Naive thymus-derived CD4-positive, alpha-beta T cell (primary cell): ENCODE measurements at places on chromosomes 2 and 18. TPM values are rescaled to one million over a fixed set of nuclear protein-coding genes. Genes with fewer than 3 reads are reported as not detected.

Gene SYT4
- polyA plus RNA-seq: not detected

DNA sequence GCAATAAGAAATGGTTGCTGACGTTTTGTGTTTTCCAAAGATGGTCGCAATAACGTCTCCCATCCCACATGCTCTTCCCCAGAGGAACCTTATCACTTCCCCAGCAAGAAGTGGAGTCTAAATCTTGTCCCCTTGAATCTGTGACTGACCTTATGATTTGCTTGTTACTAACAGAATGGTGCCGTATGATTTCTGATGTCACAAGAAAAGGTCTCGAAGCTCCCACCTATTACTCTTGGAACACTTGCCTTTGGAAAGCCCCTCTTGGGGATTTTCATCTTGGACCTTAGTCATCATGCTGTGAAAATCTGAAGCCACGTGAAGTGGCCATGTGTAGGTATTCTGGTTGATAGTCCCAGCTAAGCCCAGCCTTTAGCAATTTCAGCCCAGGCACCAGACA lies 86.2 kb upstream of the GLS start:
- H3K27ac ChIP-seq: no peak overlapping the region
- no peaks in the 10 kb centered on the region for H3K36me3 ChIP-seq
- H3K4me3 ChIP-seq: no peak overlapping the region
- H3K27me3 ChIP-seq: no peaks in the 10 kb centered on the region

Gene TAF1B
- 7.2 TPM for polyA plus RNA-seq

Gene LIMS4
- polyA plus RNA-seq: 2.6 TPM

- no peaks in the 10 kb centered on the region for H3K4me1 ChIP-seq
- H3K4me3 ChIP-seq: no peak overlapping the region
- no peak for DNase-seq
- no peaks in the 10 kb centered on the region for H3K36me3 ChIP-seq
- no peak overlapping the region for H3K27ac ChIP-seq
Observed at GRCh38 chr18:62632788-62633455, 82.4 kb upstream of the PHLPP1 start.

Gene ITPRIPL1
- 0.85 TPM for polyA plus RNA-seq

Gene FBXO15
- polyA plus RNA-seq: 5.1 TPM

DNA sequence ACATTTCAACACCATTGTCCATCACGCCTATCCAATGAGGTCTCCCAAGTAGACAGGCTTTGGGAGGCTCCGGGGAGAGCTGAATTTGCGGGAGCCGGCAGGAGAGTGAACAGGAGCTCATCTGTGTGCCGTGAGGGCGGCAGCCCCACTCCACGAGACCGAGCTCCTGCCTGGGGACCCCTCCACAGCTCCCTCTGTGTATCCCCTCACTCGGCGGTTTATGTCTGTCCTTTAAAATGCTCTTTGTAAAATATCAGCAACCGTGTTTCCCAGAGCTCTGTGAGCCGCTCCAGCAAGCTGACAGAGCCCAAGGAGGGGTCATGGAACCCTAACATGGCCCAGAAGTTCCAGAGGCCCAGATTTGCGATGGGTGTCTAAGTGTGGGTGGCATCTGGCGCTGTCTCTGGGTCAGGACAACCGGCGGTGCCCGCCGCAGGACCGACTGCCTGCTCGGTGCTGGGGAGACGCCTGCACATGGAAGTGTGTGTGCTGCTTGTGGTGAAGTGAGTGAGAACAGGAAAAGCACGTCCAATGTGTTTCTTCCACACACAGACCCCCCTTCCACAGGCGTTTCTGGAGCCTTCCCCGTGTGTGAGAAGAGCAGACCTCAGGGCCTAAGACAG lies 34.8 kb downstream of the SLC66A2 start:
- no peaks in the 10 kb centered on the region for H3K36me3 ChIP-seq
- H3K4me3 ChIP-seq: no peak overlapping the region
- no peak overlapping the region for H3K27ac ChIP-seq
- H3K27me3 ChIP-seq: no peaks in the 10 kb centered on the region

GRCh38 chr2:239157771-239158170 lies 243.0 kb downstream of the HDAC4 start:
- no peaks in the 10 kb centered on the region for H3K27me3 ChIP-seq
- no peak for DNase-seq
- H3K36me3 ChIP-seq: peaks cover 6% of the 10 kb centered on the region
- no peak overlapping the region for H3K27ac ChIP-seq

DNA sequence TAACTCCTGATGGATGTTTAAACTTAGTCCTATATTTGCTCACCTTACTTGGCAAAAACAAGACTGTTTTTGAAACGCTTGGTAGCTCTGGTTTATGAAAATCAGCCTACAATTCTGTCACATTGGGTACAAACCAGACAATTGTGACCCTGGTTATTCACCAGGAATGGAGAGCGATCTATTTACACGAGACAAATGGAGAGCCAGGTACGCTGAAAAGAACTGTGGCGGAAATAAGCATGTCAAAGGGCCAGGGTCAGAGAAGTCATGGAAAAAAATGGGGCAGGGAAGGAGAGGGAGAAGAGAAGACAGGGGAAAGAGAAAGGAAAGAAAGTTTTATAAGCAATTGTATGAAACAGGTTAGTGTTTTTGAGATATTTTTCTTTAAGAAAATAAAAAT lies 119.5 kb upstream of the ZFP36L2 start:
- no peak for DNase-seq
- peaks cover 15% of the 10 kb centered on the region for H3K36me3 ChIP-seq
- no peaks in the 10 kb centered on the region for H3K27me3 ChIP-seq
